ENCODE measurements at places on chromosomes 1 and 21.
A peak's percentile ranks its signal among the peaks of the same experiment; 100 is the strongest.

DNA sequence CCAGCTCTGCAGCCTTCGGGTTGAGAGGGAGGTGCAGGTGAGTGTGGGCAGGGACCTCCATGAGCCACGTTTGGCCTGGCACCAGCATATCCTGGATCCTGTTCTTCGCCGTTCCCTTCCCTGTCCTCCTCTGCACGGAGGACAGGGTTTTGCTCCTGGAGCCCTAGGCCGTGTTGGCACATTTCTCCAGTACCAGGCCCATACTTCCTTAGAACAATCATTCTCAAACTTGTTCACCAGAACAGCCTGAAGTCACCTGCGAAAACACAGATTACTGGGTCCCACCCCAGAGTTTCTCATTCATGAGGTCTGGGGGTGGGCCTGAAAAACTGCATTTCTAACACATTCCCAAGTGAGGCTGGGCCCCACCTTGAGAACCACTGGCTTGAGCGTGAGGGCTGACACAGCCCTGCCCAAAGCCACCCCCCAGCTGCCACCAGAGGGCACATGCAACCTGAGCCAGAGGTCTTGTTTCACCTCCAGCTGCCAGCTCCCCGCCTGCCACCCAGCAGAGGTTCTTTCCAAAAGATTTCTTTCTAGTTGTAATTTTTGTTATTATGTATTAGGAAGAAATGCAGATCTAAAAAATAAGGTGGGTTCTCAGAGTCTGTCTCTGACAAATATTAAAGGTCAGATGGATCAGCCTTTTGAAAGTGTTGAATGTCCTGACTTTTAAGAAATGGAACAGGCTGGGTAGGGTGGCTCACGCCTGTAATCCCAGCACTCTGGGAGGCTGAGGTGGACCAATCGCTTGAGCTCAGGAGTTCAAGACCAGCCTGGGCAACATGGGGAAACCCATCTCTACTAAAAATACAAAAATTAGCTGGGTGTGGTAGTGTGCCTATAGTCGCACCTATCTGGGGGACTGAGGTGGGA lies 39.6 kb upstream of the LDLRAP1 start:
- DNase-seq = no peak

- DNase-seq = no peak
These were observed 394.8 kb downstream of the PRDM2 start for GRCh38 chr1:14094611-14095400.

DNA sequence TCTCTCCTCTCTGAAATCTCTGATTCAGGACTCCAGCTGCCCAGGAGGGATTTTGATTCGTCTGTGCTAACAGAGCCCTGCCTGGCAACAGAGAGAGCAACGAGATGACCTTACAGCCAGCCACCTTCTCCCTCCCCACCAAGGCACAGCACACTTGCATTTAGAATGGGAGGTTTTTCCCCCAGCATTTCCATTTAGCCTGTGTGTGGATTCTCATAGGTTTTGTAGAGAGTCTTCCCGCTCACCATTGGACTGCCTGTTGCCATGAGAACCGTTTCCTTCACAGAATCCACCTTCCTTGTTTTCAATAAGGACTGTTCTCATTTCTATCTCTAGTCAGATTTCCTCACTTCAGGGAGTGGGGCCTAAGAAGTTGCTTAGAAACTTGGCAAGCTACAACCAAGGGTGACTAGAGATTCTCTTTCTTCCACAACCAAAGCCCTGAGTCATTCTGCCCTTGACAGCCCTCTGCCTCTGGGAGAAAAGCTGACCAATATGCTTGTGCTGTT lies 5.8 kb upstream of the IKBKE start:
- peak; percentile 87 for DNase-seq

DNA sequence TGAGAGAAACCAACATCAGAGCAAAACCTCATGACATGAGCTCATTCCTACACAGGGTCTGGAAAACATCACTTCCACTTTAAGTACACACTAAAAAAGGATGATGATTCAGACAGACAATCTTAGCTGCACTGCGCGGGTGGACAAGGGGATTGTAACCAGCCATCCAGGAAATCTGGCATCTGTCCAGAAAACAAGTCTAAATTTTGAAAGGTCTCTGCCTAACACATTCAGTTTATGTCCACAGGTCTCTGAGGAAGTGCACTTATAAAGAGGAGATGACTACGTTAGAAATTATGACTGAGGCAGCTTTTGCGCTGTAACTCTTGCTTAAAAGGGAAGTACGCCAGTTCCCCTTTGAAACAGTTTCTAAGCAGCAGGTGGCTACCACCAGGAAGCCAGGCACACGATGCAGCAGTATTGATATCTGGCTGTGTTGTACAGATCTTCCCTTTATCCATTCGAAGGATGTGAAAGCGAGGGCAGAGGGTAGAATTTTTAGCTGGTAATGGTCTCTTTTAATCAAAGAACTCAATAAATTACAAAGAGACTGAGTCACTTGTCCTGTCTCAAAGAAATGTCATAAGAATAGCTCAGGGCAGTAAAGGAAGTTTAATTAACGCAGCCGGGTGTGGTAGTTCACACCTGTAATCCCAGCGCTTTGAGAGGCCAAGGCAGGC lies 128.0 kb downstream of the SETD4 start:
- DNase-seq = peak; percentile 64

DNA sequence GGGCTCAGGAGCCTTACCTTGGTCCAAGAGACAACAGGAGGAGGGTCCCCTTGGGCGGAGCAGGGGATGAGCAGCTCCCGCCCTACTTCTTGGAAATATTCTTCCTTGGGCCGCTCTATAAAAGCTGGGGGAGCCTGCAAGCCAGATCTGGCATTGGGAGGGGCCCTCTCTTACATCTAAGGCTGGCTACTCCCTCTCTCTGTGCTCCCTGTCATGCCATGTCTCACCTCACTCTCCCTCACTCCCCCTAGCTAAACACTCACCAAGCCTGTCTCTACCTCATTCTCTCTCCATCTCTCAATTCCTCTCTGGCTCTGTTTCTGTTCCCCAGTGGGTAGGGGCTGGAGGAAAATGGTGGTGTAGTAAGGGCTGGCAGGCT lies 6.5 kb upstream of the TAGLN2 start:
- no peak for DNase-seq

GRCh38 chr1:11664336-11665065 lies 501 bp downstream of the FBXO6 start:
- DNase-seq = no peak

DNA sequence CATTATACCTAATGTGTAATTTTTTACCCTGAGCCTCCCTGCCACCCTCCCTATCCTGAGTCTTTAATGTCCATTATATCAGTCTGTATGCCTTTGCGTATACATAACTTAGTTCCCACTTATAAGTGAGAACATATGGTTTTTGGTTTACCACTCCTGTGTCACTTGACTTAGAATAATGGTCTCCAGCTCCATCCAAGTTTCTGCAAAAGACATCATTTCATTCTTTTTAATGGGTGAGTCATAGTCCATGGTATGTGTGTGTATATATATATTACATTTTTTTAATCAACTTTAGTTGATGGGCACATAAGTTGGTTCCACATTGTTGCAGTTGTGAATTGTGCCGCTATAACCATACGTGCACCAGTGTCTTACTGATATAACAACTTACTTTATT lies 477.1 kb upstream of the NEGR1 start:
- DNase-seq = no peak

DNA sequence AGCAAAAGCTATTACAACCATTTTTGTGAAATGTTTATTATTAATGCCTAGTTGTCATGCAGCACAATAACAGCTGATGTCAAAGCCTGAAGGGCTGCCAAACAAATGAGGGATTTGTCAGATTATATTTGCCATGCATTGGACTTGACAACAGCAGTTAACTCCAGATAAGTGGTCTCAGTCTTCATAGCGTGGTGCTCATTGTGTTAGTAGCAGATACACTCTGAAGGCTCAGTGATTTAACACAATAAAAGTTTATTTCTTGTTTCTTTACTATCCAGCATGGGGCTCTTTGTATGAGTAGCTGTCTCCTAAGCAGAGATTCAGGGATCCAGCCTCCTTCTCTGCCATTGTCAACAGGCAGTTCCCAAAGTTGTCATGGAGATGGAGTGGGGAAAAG lies 76.0 kb upstream of the PTGFRN start:
- no peak for DNase-seq

GRCh38 chr1:219433001-219433400 lies 179.9 kb downstream of the ZC3H11B start:
- no peak for DNase-seq

DNA sequence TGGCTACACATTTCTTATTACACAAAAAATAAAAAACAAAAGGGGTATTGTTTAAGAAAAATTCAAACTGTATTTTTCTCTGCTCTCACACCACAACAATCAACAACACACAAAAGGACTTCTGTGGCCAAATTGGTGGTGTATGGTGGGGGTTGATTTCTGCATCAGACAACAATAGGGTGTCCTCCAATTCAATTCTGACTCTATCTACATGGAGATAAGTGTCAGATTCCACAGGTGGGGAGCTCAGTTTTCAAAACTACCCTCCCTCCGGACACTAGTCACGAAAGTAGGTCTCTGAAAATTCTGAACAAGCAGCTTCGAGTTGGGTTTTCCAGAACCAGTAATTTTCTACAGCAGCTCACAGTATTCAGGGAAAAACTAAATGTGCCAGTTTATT lies 744.9 kb upstream of the NCAM2 start:
- DNase-seq = no peak

DNA sequence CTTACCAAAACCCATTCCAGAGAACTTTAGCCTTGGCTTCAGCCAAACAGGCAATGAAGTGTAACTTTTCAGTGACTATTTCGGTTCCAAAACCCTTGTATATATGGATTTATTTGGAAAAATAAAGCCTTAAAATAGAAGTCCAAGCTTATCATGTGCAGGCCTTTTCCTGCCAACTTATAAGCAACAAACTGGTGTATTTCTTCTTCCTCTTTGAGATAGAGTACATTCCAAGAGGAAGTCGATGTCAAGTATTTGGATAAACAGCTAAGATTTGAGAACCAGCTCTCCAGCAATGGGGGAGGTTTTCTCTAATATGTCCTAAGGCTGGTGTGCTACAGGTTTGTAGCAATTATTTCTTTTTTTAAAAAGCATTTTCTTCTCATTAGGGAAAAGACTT lies 407.8 kb downstream of the DUSP10 start:
- DNase-seq = no peak

- DNase-seq = no peak
These were observed 2.4 kb upstream of the IER5 start for GRCh38 chr1:181086091-181086490.

All from GM04503 (cell line).